ENCODE measurements at places on chromosomes 1 and 21. TPM values are rescaled to one million over a fixed set of nuclear protein-coding genes. Genes with fewer than 3 reads are reported as not detected.
A peak's percentile ranks its signal among the peaks of the same experiment; 100 is the strongest.

DNA sequence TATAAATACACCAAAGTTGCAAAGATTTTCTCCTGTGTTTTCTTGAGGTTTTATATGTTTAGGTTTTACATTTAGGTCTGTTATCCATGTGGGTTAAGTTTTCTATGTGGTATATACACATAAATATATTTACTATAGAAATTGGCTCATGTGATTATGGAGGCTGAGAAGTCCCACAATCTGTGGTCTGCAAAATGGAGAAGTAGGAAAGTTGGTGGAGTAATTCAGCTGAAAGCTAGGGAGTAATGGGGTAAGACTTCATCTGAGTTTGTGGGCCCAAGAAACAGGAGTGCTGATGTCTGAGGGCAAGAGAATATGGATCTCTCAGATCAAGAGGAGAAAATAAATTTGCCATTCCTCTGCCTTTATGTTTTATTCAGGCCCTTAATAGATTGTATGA lies 146.0 kb downstream of the GPATCH2 start:
- DNase-seq: no peak

DNA sequence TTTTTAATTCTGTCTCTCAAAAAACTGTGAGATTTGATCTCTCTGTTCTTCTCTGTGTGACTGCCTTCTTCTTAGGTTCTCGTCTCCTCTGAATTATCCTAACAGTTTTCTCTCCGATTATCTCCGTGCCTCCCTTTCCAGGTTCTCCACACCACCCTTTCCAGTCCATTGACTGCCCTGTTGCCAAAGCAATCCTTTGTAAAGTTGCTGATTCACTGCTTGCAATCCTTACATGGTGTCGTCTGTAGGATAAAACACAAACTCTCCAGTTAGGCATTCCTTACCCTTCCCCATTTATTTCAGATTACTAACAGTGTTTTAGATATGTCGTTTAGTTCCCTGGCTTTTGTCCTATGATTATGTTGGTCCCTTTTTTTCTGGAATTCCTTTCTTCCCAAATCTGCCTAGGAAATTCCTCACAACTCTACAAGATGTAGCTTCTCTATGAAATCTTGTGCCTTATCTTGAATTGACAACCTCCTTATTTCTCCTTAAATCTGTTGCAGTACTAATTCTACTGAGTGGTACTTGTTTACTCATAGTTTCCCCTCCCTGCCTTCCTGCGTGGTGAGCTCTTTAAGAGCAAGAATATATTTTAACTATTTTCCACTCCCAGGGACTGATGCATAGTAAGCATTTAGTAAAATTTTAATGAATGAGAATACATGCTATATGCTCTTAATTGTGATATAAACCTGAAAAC lies 22.3 kb downstream of the RCOR3 start:
- DNase-seq: no peak

DNA sequence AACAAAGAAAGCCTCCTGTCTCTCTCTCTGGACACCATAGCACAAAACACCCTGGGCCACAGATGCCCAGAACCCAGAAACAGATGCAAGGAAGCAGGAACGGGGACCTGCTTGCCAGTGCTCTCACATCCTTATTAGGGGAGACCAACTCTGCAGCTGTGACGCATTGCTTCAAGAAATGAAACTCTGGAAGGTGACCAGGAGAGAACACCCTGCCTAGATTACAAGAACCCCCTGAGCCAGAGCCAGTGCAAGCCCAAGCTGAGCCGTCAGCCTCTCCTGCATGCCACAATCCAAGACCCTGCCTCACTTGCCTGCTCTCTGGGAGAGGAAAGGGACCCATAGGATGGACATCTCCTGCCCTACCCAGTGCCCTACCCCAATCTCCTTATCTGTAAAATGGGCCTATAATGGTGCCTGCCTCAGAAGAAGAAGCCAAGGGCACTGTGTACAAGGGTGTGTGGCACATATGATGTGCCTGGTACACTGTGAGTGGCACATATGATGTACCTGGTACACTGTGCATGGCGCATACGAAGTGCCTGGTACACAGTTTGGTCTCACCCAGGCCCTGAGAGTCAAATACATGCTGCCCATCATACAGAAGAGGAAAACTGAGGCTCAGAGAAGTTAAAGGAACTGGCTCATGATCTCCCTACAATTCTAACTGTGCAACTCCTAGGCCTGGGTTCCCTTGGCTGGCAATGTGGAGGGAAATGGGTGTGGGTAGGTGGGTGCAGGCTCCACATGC lies 16.8 kb upstream of the FAM131C start:
- no peak for DNase-seq

GRCh38 chr1:101059945-101060542 lies 34.5 kb upstream of the DPH5 start:
- DNase-seq: no peak

DNA sequence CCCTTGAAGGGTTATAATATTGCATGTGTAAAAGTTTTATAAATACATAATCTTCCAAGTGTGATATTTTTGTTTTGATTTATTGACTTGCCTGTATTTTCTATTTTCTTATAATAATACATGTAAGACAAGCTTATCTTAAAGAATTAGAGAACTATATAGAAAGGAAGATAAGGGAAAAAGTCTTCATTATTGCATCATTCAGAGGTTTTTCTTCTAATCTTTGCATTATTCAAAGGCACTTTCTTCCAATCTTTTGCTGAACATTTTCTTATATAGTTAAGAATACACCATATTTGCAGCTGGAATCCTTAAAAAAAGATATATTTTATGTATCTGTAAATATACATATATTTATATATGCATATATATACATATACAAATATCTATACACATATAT lies 33.4 kb downstream of the PRRX1 start:
- DNase-seq: no peak

DNA sequence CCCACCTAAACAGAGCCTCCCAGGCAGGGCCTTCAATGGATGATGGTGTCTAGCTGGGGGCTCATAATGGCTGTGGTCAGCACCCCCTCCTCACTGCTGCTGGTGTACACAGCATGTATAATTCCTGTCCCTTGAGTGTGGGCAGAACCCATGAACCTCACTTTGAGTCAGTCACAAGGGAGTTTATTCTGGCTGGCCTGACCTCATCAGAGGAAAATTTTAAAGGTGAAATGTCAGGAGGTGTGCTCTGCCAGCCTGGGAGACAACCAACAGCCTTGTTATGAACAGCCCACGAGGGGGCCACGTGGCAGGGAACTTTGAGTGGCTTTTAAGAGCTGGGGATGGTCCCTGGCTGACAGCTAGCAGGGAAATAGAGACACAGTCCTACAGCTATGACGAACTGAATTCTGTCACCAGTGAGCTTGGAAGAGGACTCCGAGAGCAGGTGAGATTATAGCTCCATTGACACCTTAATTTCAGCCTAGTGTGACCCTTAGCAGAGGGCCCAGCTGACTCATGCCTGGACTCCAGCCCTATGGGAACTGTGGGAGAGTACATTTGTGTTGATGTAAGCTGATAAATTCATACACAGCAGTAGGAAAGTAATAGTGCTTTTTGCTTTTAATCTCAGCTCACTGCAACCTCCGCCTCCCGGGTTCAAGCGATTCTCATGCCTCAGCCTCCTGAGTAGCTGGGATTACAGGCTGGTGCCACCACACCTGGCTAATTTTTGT lies 73.5 kb upstream of the RUNX3 start:
- DNase-seq: no peak

GRCh38 chr1:86951430-86951829 lies 37.0 kb downstream of the HS2ST1 start:
- DNase-seq: no peak

- no peak for DNase-seq
These were observed 800 bp upstream of the MMP23B start for GRCh38 chr1:1630965-1631781.

GRCh38 chr21:33817663-33818451 lies 97.7 kb downstream of the ATP5PO start:
- no peak for DNase-seq

- no peak for DNase-seq
These were observed 304.8 kb downstream of the PTPRC start for GRCh38 chr1:198943484-198944187.

DNA sequence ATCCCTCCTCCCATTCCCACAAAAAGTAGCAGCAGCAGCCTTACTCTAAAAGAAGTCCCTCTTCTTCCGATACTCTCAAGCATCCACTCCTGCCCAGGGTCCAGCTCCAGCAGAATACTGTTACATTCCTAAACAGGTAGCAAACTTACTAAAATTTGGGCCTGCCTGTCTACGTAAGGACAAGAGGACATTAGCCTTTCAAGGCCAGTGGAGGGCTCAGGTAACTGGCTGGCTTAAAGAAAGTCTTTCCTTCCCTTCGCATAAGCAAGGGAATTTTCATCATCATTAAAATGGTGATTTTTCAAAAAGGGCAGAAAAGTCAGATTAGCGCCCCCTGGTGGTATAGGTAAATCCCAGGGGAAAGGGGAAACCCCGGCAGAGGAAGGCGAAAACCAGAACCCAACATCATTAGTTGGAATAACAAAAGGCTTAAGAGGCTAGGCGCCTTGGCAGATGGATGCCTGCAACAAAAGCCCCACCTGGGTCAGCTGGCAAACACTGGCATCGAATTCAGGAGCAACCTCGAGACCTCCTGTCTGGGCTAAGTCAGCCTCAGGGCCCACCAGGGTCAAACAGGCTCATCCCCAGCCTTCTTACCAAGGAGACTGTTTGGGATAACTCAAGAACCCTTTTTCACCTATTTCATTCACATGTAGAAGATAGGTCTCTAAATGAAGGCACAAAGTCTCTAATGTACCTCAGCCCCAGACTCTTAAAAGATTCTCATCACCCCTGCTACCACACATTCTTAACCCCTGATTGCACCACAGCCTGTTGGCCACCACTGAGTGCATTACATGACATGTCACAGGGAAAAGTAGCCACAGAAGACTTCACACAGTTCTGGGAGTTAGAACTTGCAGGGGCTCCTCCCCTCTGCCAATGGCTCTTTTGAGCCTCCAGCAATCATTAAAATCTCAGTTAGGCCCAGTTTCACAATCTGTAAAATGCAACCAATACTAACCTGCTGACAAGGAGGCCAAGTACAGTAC lies 36.7 kb downstream of the ERI3 start:
- no peak for DNase-seq

DNA sequence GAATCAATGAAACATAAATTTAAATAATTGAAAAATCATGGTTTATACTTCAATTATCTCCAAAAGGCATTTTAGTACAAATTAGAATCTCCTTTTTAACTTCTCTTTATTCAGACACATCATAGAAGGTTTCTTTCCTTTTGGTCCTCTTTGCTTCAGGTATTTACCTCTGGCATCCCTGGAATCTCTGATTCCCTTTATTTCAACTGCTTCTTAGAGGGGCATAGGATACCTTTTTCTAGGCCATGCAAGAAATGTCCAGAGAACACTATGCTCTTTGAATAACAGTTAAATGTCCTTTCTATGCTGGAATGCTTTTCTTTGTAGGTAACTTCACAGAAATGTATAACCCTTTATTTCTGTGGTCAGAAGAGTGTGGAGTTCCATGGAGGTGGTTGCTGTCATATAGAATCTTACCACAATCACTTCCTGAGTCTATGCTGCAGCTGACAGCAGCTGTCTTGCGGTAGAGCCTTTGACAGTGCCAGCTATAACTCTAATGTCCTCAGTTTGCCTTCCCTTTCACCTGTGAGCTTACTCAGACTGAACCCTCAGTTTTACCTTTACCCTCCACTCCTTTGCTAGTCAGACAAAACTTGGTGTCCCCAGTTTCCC lies 8.6 kb downstream of the LAMC2 start:
- DNase-seq: no peak

- no peak for DNase-seq
These were observed 223.1 kb upstream of the JUN start for GRCh38 chr1:59006932-59007331.

DNA sequence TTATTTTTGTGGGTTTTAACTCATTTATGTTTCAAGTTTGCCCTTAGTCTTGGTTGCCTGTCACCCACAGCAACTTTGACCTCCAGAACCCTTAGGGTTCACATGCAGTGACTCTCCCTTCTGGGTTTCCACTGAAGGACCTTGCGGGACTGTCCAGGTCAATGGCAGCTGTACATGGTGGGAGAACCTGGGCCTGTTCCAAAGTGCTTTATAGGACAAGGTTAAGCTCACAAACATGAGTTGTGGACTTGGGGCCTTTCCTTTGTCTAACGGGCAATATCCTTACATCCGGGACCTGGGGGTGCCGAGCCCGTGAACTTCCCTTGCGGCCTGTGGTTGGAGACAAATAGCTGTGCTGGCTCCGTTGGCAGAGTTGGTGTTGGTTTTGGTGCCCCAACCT lies 77.8 kb downstream of the CD58 start:
- DNase-seq: no peak

DNA sequence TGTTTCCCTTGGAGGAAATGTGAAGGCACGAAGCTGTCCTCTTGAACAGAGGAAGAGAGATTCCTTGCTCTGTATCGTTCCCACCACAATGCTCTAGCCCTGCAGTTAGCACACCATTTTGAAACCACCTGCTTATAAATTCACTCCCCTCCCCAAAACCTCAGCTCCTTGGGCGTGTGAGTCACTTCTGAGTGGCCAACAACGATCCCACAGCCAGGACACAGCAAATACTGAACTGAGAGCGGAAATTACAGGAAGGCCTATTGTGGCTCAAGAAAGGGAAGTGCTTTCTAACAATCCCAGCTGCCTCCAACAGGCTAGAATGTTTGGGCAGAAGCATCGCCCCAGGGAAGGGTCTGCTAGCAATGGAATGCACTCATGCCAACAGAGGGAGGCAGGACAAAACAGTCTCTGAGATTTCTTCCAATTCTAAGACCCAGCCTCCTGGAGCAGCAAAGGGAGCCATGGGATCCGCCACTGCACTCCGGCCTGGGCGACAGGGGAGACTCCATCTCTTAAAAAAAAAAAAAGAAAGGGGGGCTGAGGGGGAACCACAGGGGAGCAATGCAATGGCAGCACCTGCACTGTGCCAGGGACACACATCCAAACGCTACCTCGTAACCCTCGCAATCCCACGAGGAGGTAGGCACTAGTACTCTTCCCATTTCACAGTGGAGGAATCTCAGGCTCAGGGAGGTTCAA lies 1.9 kb downstream of the TMEM53 start:
- DNase-seq: no peak

- DNase-seq: no peak
These were observed 190.4 kb downstream of the RHOU start for GRCh38 chr1:228925691-228926090.

GRCh38 chr1:90344963-90345730 lies 350.2 kb downstream of the ZNF326 start:
- DNase-seq: no peak

- peak; percentile 77 for DNase-seq
These were observed 144.4 kb downstream of the PTBP2 start for GRCh38 chr1:96865731-96866685.

DNA sequence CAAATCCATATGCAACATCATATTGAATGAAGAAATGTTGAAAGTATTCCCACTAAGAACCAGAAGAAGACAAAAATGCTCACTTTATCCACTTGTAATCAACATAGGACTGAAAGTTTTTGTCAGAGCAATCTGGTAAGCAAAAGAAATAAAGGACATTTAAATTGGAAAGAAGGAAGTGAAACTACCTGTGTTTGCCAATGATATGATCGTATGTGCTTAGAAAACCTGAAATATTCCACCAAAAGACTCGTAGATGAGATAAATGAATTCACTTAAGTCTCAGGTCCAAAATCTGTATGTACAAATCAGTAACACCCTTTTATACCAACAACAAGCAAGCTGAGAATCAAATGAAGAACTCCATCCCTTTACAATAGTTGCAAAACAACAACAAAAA lies 8.5 kb downstream of the PRAMEF1 start:
- no peak for DNase-seq

Gene NBPF11
- 16.5 TPM for total RNA-seq

Gene PLD5
- total RNA-seq: 0.58 TPM

Gene CLCA4
- total RNA-seq: 38.1 TPM

Gene CRYAA
- not detected for total RNA-seq

Gene RNASEL
- 17.2 TPM for total RNA-seq

Gene HRNR
- not detected for total RNA-seq

Gene OR2T11
- not detected for total RNA-seq

Gene NECTIN4
- 12.2 TPM for total RNA-seq

Gene GBP7
- total RNA-seq: not detected

Gene AVPR1B
- total RNA-seq: not detected

Gene UBE2U
- total RNA-seq: not detected
